Stimulated activated CD4-positive, alpha-beta T cell treated with anti-CD3 and anti-CD28 coated beads, Interleukin-15, amount 100 ng/mL, for 48 hours (primary cell): ENCODE measurements at places on chromosomes 3 and 15.

DNA sequence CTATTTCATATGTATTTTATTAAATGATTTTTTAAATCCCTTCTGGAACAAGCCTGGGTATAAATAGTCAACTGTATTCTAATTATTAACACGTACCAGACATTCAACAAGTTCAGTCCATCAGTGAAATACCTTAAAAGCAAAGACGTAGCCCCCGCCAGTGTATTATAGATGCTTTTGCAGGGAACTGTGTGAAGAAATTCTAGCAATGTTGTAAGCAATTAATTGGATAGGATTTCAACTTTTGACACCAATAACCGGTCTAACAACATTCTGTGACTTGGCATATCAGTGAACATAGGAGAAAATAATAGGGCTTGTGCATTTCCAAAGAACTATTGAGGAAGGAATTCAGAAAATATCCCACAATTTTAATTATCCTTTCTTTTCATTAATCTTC lies 67.2 kb upstream of the TGFBR2 start:
- no peak for DNase-seq

DNA sequence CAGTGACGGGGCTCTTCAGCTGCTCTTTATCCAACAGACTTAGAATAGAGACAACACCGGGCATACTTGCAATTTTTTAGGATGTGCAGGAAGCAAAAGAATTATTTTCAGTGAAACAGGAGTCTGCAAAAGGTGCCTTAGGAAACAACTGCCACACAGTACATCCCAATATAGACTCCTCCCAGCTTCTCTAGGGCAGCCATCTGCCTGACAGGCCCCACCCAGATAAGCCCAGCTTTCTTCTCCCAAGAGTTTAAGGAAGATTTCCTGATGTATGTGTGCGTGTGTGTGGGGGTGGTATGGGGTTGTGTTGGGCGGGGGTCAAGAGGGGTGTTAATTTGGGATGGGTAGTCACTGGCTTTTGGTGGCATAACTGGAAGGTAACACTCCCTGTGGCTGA lies 21.5 kb downstream of the MAP2K1 start:
- DNase-seq, result no peak

GRCh38 chr3:134869153-134869726 lies 74.2 kb downstream of the EPHB1 start:
- DNase-seq, result no peak

DNA sequence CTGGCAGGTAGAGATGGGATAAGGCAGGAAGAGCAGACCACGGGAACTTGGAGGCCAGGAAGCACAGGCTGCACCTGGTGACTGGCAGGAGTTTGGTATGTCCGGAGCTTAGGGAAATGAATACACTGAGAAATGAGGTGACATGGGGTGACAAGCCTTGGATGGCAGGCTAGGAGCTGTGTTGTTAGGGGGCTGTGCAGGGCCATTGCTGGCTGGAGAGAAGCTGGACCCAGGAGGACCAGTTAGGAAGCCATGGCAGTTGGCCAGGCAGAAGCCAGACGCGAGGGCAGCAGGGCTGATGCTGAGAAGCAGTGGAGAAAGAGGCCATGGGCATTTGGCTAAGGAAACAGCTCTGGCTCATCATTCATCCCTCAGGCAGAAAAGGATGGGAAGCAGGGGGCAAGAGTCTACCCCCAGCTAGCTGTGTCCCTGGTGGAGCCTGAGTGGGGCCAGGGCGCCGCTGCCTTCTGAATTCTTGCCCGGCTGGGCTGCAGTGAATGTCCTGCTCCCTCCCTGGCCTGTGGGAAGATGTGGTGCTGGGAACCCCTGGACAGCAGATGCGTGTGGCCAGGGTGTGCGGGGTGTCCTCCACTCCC lies 255.8 kb downstream of the FAM43A start:
- DNase-seq, result no peak

DNA sequence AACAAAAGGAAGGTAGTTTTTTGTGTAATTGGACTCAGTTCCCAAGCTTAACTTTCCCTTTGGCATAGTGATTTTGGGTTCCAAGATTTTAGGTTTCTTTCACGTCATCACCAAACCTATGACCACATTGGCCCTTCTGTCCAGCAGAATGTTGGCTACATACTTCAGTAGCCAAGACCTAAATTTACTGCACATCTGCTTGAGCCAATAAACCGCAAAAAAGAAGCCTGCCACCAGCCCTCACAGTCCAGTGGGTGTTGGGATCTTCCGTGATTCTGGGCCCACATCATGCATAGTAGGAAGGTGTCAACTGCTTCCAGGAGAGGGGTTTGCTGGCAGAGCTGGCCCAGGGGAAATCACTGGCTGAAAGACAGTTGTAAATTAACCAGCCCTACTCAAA lies 57.6 kb upstream of the LIPC start:
- no peak for DNase-seq

DNA sequence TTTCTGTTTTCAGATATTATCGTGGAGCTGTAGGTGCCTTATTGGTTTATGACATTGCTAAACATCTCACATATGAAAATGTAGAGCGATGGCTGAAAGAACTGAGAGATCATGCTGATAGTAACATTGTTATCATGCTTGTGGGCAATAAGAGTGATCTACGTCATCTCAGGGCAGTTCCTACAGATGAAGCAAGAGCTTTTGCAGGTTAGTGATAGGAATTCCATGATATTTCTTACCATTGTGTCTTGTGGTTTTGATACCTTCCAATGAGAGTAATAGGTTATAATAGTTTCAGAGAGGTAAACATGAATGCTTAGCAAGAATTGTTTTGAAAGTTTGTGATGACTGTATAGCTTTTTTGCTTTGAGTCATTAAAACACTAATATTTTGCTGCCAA lies 8.5 kb downstream of the RAB11A start:
- DNase-seq, result no peak
